ENCODE measurements at places on chromosomes 6 and 20.

DNA sequence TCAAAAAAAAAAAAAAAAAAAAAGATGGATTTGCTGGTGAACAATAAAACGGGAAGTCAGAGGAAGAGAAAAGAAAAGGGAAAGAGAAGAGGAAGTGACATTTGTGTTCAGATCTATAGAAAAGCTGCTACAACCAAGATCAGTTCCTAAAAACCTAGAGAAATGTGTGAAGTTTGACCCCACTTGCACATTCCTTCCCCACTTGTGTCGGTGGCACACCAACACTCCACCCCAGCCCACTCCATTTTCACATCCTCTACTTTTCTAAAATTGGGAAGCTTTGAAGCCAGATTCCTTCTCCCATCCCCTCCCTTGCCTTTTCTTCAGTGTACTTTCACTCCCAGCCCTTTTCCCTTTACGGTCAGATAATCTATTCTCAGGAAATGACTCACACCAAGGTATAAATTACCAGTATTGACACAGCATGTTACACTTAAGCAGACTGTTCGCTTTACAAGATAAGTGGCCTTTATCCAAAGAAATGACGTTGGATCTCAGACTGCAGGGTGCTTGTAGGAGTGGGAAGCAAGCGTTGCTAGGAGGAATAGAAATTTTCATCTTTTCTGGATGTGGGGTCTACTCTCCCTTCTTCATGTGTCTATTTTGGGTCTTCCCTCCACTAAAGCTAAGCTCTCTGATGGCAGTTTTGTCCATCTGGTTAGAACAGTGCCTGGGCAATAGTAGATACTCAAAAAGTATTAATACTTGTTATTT lies 92.5 kb upstream of the ADGRF1 start:
- DNase-seq: peak; percentile 35

DNA sequence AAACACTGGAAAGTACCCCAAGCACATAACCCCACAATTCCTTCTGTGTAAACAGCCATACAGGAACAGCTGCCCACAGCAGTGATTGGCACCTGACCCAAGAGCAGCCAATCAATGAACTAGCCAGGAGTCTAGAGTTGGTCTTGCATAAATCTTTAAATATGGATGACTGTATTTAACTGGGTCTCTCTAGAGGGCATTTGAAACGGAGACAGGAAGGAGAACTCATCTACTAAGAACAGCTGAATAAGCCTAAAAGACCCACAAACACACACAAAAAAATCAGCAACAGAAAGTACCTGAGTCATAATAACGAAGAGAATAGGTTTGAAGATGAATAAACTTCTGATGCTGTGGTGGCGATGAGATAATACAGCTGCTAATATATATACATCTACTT lies 49.0 kb upstream of the ASF1A start:
- DNase-seq: no peak

DNA sequence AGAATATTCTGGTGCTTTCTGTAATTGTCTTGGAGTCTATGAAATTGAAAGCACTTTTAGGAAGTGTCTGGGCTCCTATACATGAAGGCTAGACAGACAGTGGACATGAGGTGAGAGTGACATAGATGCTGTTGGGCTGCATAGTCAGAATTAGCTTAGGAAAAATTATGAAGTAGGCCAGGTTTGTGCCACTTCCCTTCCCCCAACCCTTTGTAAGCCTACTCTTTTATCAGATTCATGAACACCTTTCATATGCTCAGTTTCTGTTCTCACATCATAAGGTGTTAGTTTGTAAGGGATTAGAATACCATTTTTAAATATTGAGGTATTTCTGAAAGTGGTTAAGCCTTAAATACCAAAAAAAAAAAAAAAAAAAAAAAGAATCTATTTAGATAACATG lies 18.4 kb upstream of the SNPH start:
- DNase-seq: no peak

GRCh38 chr6:144580771-144581170 lies 295.6 kb downstream of the UTRN start:
- DNase-seq: no peak

DNA sequence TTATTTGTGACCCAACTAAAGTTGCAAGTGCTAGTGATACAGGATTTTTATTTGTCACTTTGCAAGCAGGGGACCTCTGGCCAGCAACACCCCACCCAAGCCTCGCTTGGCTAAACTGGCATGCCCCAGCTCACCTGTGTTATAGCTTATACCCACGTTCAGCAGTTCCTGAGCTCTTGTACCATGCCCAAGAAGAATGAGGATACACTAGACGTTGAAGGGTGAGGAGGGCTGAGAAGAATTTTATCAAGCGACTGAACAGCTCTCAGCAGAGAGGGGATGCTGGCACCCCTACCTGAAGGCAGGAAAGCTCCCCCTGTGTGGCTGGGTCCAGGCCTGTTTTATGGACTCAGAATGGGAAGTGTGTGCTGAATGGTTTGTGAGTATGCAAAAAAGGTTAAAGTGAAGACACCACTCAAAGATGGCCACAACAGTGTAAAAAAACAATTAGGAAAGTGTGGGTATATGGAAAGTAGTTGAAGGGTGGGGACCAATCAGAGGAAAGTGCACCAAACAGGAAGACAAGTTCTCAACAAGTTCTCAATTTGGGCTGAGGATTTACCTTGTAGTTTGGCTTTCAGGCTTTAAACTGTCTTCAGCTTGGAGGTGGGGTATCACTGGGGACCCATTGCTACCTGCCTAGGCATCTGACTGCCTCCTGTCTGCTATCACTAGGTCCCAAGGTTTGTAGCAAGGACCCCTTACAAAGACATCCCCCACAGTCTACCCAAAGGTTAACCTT lies 15.0 kb downstream of the BTN2A1 start:
- no peak for DNase-seq

DNA sequence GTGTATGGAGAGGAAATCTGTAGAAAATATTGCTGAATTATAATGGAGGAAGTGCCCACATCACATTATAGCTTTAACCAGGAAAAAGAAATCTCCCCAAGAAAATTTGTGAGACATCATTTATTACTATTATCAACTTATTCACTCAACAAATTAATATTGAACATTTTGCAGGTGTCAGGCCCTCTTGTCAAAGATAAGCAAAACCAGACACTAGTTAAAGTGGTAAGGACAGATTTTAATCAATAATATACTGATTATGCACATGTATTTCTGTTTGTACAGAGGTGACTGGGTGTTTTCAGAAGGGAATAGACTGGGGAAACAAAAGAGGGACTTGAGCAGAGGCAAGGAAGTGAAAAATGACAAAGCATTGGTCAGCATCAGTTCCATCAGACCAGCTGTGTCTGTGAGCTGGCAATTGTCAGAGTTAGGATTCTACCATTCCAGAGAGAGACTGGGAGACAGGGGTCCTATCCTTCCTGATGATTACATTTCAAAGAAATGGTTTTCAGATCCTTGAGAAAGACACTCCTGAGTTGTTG lies 519.2 kb downstream of the UTRN start:
- DNase-seq: no peak

- DNase-seq: no peak
Measured at GRCh38 chr20:38199501-38200390, 34.7 kb upstream of the TGM2 start.

GRCh38 chr20:40435146-40435895 lies 253.7 kb downstream of the MAFB start:
- DNase-seq: no peak

DNA sequence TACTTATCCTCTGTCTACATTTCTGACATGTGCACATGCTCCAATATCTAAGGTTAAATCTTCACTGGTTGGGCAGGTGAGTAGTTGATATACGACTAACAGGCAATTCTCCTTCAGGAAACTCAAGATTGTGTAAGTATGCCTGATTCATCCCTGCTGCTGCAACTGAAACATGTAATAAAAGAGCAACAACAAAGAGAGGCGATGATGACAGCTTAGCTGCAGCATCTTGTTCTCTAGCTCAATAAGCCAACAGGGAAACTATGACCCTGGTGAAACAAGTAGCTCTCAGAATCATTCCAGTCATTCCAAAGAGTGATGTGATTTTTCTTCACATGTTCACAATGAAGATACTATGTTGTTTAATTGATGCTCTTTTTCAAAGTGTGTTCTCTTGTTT lies 74.4 kb downstream of the ELOVL4 start:
- no peak for DNase-seq

- DNase-seq: peak; percentile 98
Measured at GRCh38 chr20:46255440-46256104, 52.7 kb downstream of the CDH22 start.

DNA sequence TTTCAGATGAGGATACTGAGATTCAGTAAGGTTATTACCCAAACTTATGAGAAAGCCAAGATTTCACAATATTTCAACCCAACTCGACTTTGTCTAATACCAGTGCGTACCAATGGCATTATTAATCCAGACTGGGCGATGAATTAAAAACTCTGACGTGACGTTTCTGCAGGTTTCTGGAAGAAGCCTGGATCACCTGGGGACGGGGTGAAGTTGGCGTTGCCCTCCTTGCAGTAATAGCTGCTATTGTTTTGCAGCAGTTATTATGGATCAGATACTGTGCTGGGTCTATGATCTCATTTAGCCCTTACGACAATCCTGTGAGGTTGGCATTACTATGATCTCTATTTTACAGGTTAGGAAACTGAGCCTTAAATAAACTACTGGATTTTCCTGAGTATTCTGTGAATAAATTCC lies 569 bp upstream of the CDC5L start:
- DNase-seq: no peak

GRCh38 chr20:45892049-45892825 lies 1.1 kb downstream of the CTSA start:
- peak; percentile 47 for DNase-seq

DNA sequence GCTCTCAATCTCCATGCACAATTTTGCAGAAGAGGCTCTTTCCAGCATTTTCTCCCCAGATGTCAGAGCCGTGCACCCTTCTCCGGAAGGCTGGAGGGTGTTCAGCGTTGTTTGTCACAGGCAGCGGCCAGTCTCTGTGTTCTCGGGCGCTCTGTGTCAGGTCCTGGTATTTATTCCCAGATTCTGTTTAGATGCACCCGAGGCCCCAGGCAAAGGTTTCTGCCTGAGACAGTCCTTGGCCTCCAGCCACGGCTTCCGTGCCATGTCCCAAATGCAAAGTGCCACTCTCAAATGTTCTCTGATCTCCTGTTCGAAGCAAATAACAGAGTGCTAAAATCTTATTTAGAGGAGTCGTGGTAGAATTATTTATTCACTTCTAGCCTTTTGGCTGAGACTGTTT lies 140.3 kb upstream of the AGPAT4 start:
- no peak for DNase-seq

- DNase-seq: peak; percentile 61
Measured at GRCh38 chr20:56359212-56360132, 698 bp downstream of the FAM210B start.

GRCh38 chr6:7324520-7324919 lies 11.5 kb upstream of the SSR1 start:
- DNase-seq: no peak

DNA sequence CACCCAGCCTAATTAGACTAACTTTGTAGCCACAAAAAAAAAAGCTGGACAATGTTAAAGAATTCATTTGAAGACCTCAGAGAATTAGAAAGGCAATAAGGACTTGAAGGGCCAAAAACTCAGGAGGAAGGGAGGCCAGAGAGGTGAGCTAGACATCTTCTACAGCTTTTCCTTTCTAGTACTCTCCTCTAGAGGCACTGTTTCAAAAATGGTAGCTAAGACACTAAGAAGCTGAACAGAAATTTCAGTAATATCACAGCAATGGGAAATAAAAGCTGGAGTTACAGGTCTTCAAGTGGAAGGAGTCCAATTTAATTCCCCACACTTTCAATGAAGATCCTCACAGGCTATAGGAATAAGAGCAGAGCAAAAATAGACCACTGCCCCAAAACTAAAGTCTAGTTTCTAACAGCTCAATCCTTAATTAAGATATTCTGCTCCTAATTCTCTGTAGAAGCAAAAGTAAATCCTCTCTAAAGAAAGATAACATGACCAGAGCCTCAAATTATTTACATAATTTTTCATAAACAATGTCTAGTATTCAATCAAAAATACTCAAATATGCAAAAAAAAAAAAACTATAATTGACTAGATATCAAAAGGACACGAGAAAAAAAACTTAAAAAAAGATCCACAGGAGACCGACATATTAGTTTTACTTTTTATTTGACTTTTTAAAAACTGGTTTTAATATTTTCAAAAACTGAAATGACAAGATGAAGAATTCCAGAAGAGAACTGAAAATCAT lies 63.7 kb downstream of the RNGTT start:
- peak; percentile 8 for DNase-seq

DNA sequence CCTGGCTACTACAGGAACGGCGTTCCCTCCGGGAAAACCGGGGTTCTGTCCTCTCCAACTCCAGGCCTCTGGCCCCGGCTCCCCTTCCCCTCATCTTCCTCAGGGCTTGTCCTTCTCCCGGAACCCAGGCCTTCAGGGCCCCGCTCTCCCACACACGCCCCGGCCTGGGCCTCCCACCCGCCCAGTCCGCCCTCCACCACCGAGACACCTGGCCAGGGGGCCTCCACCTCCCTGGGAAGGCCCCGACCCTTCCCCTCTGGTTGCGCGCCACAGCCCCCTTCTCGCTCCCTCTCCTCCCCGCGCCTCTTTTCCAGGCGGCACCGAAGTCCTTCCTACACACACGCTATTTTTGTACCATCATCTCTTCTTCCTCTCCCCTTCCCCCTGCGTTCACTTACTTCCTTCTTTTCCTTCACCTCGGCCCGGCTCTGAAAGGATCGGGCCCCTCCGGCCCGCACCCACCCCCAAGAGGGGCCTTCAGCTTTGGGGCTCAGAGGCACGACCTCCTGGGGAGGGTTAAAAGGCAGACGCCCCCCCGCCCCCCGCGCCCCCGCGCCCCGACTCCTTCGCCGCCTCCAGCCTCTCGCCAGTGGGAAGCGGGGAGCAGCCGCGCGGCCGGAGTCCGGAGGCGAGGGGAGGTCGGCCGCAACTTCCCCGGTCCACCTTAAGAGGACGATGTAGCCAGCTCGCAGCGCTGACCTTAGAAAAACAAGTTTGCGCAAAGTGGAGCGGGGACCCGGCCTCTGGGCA lies 1.3 kb upstream of the SIRPA start:
- no peak for DNase-seq

DNA sequence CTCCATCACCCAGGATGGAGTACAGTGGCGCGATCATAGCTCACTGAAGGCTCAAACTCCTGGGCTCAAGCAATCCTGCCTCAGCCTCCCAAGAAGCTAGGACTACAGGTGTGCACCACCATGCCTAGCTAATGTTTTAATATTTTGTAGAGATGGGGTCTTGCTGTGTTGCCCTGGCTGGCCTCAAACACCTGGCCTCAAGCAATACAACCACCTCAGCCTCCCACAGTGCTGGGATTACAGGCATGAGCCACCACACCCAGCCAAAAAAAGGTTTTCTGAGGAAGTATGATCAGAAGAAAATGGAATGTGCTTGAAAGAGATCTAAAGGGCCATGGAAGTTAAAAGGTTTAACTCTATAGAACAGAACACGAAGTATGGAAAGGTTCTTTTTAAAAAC lies 8.7 kb downstream of the RBBP9 start:
- DNase-seq: no peak

- no peak for DNase-seq
Measured at GRCh38 chr6:155196911-155197310, 66.9 kb upstream of the CLDN20 start.

All from NCI-H82 (cell line).